ENCODE measurements at places on chromosomes 2 and 18. TPM values are rescaled to one million over a fixed set of nuclear protein-coding genes. Genes with fewer than 3 reads are reported as not detected.

DNA sequence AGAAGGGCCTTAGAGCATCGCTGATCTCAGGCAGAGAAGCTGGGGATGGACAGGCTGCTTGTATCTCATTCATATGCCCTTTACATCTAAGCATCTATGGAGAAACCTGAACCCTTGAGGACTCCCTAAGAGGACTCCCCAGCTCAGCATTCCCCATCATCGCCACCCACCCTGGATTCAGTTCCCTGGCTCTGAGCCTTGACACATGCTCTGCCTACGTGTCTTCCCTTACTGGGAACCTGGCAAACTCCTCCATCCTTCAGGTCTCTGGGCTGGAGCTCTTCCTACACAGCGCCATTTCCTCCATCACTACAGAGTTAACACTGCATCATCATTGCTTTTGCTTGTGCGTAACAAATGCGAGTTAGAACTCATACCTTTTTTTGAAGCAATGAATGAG is 31.2 kb upstream of the OTOF start:
- no peak for DNase-seq

- DNase-seq = no peak
Measured at GRCh38 chr2:229244975-229245374, 26.1 kb downstream of the PID1 start.

DNA sequence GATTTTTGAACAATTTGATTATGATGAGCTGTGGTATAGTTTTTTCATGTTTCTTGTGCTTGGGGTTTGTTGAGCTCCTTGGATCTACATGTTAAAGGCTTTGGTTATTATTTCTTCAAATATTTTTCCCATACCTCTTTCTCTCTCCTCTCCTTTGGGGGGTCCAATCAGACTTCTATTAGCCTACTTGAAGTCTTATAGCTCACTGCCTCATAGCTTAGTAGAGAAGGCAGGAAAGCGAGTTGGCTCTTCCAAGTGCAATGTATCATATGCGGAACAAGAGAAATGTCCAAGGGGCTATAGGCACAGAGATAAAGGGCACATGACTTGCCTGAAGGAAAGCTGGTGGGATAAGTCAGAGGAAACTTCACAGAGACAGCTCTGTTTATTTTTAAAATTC is 14.1 kb upstream of the FABP1 start:
- DNase-seq = no peak

GRCh38 chr2:180367815-180368214 is 360.7 kb upstream of the CWC22 start:
- DNase-seq = peak; percentile 41

DNA sequence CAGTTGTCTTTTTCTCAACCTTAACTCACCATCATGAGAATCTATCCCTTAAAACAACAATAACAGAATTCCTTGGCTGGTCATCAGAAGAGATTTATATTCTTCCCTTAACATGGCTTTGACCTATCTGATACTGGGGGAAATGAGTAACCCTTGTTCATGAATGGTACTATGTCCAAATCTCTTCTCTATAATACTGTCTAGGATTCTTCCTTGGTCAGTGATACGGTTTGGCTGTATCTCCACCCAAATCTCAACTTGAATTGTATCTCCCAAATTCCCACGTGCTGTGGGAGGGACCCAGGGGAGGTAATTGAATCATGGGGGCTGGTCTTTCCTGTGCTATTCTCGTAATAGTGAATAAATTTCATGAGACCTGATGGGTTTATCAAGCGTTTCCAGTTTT is 282.0 kb upstream of the SIX2 start:
- no peak for DNase-seq

- no peak for DNase-seq
Measured at GRCh38 chr2:208025814-208026184, 472 bp upstream of the PLEKHM3 start.

- DNase-seq = no peak
Measured at GRCh38 chr2:46982351-46983064, 66.9 kb upstream of the MCFD2 start.

DNA sequence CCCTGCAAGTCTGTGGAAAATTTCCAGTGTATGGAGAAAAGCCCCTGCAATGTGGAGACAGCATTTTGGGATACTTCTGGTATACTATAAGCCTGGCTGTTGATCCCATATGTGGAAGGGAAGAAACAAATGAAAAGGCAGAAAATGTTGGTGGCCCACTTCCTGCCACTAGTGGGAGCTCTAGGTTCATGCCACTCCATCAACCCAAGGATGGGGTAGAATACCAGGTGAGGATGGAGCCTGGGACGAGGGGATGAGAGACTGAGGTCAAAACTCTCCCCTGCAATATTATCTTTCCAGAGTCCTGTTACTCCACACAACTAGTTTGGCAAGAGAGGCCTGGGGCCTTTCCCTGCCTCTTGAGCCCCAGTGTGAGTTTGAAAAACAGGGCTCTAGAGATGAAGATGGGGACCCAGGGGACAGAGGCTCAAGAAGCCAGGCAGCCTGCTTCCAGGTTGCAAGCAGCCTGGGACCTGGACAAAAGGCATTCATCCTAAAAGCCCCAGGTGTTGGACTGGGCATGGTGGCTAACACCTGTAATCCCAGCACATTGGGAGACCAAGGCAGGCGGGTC is 31.9 kb downstream of the BMP10 start:
- no peak for DNase-seq

Gene CYTIP
- total RNA-seq = not detected

Gene PARD6G
- total RNA-seq = 12.4 TPM

GRCh38 chr2:163479599-163479998 is 256.2 kb downstream of the FIGN start:
- DNase-seq = no peak

- DNase-seq = peak; percentile 17
Measured at GRCh38 chr18:26909599-26910290, 44.2 kb upstream of the AQP4 start.

- DNase-seq = no peak
Measured at GRCh38 chr2:71691747-71692441, 238.5 kb downstream of the DYSF start.

Gene SIGLEC15
- 0.26 TPM for total RNA-seq

Gene GALNT14
- 12.4 TPM for total RNA-seq

DNA sequence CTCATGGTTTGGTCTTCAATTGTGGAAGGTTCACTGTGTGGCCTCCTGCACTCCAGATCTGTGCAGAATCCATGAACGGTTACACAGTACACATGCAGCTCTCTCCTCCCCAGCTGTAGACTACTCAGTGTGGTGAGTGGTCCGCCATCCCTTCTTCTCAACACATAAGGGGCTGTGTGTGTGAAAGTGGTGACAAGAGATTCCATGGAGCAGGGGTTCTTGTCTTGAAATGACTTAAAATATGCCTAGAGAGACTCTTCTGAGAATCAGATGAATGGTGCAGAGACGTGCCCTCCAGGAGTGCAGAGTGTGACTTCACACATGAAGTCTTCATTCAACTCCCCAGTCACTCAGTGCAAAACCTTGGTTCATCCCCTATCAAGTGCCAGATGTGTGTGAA is 151.0 kb upstream of the COPS8 start:
- DNase-seq = no peak

GRCh38 chr2:127683757-127684156 is 8.4 kb upstream of the LIMS2 start:
- DNase-seq = no peak

DNA sequence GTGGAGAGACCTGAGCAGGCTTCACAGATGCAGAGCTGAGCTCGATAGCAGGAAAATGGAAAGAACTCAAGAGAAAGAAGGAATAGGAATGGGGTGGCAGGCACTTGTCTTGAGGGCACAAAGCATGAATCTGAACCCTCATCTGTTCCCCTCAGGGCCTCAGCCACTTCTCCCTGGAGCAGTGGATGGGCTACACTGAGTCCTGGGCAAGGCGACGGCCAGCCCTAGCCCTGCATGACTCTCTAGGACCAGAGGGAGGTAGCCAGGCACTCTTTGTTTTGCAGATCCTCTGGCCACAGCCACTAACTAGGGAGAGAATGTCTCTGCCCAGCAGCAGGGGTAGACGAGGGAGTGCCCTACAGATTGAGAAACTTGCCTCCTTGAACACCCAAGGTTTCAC is 3.4 kb upstream of the TEX51 start:
- DNase-seq = no peak

GRCh38 chr2:181164699-181165098 is 184.3 kb downstream of the UBE2E3 start:
- no peak for DNase-seq

DNA sequence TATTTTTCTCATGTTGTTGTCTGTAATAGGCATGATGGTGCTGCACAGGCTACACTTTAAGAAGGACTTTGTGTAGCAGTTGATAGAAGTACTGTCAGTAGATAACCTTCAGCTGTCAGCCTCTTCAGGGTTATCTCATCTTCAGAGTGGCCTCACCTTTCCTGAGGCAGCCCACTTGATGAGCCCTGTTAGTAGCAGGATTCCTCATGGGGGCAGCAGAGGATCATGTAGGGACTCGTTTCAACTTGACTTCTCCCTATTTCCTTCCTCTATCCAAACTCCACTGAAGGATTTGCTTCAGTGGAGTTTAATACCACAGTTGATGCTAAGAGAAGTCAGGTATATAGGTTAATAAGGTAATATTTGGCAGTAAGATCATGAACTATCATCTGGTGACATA is 530.3 kb upstream of the FSIP2 start:
- DNase-seq = peak; percentile 49

DNA sequence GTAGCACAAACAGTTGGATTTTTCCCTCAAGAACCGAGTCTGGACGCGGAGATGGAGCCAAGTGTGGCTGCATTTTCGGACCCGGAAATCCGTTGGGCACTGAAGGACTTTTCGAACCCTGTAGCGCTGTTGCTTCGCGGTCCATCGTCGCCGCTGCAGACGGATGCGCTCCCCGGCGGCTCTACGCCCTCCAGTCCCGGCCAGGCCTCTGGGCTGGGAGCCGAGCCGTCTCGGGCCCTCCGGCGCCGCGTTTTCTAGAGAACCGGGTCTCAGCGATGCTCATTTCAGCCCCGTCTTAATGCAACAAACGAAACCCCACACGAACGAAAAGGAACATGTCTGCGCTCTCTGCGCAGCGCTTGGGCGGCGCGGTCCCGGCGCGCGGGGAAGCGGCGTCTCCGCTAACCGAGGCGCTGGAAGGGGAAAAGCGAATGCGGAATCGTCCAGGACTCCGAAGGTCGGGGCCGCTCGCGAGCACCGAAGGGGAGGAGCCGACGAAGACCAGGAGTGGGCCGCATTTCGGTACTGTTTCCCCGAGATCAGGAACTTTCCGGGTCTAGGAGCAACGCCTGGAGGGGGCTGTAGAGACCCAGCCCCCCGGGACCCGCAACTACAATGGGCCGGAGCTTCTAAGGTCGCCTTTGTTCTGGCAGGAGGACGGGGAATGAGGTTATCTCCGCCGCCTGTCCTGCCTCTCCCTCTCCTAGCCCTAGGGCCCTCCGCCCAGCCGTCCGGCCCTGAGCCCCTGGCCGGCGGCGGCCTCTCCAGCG is 3.2 kb downstream of the EMX1 start:
- no peak for DNase-seq

GRCh38 chr2:189221811-189222467 is 42.4 kb upstream of the COL5A2 start:
- peak; percentile 87 for DNase-seq

GRCh38 chr2:163794635-163795034 is 58.8 kb upstream of the FIGN start:
- peak; percentile 94 for DNase-seq

DNA sequence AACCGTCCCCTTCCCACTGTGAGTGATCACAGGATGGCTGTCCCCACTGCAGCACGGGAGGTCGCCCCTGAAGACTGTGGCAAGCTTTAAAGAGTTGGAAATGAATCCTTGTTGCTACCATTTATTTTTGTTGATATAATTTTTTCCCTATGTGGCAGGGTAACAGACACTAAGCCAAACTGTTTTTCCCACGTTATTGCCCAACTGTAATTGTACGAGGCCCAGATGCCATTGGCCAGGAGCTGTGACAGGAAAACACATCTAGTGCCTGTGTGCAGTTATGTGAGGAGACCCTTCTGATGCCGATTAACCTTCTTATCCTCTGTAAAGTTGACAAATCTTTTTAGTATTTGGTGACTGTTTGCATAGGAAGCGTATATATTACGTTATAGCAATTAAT is 44.2 kb downstream of the MRPS9 start:
- DNase-seq = no peak

All from bronchial epithelial cell (primary cell).